ENCODE measurements at places on chromosomes 16 and 17.

GRCh38 chr16:50581845-50582244 lies 33.6 kb downstream of the NKD1 start:
- no peak for DNase-seq

DNA sequence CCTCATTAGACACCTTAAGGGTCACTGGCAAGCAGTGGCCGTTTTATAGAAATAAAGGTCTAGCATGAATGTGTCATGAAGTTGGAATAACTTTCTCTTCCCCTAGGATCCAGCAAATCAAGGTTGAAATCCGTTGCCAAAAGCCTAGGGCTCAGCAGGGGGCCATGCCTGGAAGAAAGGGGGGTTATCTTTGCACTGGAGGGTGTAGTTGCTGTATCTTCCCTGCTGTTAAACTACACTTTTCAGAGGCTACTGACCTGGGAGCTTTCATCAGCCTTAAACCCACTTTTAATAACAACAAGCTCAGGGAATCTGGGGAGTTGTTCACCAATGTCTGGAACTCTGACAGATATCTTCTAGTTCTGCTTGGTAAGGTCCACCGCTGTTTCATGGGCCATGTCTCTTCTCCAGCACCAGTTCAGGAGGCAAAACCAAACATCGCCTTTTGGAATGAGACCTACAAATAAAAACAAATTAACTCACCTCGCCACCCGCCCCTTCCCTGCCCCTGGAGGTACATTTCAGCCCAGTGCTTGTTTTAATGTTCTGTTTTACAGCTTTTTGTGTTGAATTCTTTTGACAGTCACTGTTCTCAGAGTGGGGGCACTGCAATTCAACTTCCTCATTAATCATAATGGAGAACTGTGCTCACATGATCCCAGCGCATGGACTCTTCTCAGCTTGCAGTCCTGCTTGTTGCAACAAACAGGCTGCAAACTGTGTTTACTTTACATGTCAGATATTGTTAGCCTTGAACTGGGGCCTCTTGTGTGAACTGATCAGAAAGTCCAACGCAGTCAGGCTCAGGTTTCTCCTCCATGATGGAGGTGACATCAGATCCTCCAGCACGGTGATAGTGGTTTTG lies 508.7 kb downstream of the KCNJ2 start:
- DNase-seq: peak; percentile 43

GRCh38 chr16:65313936-65314626 lies 192.2 kb upstream of the CDH11 start:
- no peak for DNase-seq

DNA sequence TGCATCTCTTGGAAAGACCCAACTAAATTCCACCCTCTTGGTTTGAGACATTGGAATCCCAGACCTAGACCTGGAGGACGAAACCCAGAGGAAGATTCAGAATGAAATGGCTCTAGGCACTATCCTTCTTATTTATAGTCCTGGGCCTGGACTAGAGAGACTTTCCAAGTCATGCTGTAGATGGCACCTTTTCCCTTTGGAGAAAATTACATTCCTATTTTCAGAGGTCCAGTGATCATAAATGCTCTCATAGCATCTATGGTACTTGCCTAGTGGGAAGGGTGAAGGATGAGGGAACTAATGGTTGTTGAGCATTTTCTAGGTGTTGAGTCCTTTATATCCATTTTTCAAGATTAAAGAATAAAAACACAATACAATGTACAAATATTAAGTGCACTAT lies 37.1 kb downstream of the SPACA3 start:
- no peak for DNase-seq

DNA sequence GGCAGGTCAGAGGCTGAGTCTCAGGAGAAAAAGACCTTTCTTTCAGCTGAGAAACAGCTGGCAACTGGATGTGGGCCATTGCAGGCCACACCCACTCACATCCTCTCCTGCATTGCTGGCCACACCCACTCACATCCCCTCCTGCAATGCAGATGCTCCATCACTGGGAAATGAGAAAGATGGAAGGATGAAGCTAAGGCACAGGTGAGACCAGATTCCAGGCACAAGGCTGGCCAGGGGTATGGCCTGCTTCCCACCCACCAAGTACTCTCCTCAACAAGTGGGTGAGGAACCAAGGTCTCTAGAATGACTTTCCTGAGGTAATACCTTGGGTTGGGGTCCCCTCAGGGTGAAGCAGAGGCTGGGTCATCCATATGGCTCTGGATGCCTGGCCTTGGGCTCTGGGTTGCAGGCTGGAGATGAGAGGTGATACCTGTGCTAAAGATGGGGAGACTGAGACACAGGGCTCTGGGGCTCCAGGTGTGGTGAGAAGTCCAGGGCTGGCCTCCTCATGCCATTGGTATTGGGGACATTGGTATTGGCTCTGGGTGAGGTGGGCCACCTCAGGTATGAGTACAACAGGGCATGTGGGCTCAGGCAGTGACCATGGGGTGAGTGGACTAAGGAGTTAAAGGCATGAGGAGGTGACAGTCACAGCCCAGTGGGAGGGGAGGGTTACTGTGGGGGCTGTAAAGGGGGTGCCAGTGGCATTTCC lies 1726.8 kb downstream of the TP53TG3F start:
- DNase-seq: no peak

DNA sequence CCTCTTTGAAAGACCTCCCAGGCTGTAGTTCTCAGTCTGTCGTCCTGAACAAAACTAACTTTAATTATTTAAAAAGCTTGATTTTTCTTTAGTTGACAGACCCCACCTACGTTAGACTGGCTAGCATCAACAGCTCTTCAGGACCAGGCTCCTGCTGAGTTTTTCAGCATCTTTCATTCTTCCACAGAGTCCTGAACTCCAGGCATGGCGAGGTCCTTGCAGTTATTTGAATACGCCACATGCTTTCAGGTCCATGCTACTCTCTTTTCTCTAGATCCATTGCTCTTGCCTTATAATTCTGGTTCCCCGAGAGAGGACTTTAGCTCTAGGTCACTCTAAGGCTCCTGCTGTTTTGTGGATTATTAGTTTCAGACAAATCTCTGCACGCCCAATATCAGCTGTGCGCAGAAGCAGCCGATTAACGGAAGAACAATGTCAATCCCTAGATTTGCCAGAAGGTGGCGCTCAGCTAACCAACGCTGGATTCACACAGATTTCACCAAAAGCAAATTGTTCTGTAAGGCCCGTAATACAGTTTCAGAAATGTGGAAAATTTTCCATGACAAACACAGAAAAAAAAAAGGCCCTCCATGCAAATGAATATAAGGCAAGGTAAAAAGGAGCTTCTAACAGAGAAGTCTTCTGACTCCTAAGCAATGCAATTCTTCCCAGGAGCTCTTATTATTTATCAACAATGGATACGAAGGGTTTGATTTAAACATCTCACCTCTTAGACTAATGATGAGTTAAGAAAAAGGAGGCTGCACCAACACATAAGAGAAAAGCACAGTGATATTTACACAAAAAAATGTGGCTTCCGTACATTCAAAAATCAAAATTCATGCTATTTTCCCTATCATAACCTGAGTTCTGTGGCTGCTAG lies 33.5 kb upstream of the BCO1 start:
- DNase-seq: peak; percentile 65

- no peak for DNase-seq
These were observed 312.0 kb upstream of the CA10 start for GRCh38 chr17:52470553-52470952.

DNA sequence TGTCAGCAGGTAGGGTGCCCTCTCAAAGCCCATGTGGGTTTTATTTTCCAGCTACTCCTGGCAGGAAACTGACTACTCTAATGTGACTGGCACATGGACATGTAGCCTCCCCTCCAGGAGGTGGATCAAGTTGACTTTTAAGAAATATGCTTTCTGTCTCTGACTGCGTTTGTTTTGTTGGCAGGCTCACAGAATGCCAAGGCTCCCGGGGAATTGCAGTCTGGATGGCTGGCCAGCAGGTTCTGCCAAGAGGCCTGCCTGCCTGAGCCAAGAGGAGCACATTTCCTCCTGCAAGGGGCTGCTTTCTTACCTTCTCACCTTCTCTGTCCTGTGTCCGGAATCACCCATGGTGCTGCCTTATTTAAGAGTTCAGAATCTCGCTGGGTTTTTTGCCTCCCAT lies 217.3 kb upstream of the ERCC4 start:
- DNase-seq: no peak

DNA sequence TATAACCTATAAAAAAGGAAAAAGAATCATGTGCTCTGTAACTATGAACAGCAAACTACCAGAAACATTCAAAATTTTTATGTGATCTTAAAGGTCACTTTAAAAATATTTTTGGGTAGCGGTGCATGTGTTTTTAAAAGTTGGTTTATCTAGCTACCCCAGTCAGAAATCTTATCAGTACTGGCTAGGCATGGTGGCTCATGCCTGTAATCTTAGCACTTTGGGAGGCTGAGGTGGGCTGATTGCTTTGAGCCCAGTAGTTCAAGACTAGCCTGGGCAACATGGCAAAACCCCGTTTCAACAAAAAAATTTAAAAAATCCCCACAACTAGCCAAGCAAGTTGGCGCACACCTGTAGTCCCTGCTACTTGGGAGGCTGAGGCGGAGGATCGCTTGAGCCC lies 3.7 kb downstream of the CAPNS2 start:
- DNase-seq: no peak

DNA sequence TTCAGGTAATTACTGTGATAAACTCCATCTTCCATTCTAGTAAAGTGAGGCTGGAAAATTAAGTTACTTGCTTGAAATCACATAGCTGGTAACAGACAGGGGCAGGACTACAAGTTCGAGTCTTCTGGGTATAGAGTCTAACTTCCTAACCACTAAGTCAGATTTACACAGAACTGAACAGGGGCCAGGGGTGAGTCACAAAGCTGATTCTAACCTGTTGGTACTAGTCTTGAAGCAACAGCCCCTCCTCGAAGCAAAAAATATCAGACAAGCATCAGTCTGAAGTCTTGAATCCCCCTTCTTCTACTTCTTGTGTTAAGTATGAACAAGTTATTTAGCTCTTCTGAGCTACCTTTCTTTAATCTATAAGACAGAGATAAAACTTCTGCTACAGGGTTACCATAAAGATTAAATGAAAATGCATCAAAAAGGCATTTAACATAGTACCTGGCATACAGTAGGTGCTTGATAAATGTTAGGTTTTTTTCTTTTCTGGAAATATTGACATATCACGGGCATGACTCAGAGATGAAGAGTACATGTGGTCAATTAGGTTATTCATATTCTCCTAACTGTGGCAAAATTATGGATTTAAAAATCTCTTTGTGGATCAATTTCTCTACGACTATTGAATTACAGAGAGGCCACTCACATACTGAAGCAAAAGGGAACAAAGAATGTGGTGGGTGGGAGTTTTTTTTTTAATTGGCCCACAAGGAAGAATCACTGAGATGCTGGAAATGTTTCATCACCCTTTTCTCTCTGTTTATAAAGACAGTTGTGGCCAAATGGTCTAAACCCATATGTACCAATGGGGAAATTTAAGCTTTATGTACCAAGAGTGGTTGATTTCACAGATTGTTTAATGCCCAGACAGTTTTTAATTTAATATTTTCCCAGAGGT lies 266.9 kb upstream of the DYNLRB2 start:
- no peak for DNase-seq

- DNase-seq: no peak
These were observed 186.8 kb upstream of the ZNF469 start for GRCh38 chr16:88195911-88196465.

DNA sequence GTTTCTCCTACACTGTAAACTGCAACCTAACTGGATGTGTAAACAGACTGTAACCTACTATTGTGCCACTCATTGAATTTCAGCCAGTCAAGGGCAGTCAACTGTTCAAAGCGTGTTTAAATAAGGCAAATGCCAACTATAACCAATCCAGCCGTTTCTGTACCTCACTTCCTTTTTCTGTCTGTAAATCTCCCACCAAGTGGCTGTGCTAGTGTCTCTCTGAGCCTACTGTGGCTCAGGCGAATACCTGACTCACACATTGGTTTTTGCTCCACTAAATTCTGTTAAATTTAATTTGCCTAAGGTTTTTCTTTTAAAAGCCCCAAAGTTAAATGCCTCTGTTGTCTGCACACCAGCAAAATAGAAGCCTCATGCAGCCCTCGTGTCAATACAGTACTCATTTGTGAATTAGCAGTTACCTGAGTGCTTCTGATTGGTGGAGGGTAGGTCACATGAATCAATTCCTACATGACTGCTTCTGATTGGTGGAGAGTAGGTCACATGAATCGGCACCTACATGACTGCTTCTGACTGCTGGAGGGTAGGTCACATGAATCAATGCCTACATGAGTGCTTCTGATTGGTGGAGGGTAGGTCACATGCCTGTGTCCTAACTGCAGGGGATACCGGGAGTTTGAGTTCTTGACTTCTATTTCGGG lies 31.1 kb upstream of the CCR7 start:
- DNase-seq: no peak

- DNase-seq: peak; percentile 97
These were observed 23.4 kb upstream of the MPO start for GRCh38 chr17:58303971-58304749.

DNA sequence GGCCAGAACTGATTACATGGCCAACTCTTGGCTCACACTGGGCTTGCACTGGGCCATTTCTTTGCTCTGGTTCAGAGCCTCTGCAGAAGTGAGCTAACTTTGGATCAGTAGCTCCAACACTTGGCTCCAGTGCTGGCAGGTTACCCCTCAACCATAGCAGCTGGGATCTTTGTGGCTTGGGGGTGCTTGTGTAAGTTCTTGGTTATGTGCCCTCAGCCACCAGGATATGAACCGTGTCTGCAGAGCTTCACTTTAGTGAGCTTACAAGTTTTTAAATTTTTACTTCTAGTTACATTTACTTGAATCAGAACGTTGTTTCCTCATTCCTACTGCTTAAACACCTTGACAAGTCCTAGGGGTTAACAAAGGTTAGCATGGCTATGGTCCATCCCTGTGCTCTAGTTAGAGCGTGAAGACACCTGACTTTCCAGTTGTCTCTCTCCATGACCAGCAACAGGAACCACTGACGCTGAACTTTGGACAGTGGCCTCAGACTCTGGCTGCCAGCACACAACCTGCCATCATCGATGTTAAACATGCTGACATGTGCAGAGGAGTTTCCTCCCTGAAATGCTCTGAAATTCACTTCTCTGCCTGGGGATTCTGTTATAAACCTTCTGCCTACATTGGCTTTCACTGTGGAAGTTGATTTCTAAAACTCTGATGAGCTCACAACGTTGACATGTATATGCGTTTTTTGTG lies 4.1 kb downstream of the PDF start:
- peak; percentile 83 for DNase-seq

DNA sequence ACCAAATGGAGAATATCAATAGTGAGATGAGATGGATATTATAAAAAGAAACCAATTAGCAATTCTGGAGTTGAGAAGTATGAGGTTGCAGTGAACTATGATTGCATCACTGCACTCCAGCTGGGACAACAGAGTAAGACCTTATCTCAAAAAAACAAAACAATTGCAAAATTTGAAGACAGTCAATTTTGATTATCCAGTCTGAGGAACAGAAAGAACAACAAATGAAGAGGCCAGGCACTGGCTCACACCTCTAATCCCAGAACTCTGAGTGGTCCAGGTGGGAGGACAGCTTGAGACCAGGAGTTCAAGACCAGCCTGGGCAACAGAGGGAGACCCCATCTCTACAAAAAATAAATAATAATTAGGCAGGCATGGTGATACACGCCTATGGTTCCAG lies 35.0 kb downstream of the USP32 start:
- no peak for DNase-seq

- DNase-seq: no peak
These were observed 3.9 kb downstream of the HOXB1 start for GRCh38 chr17:48526608-48527546.
